ENCODE measurements at places on chromosomes 3 and 15. TPM values are rescaled to one million over a fixed set of nuclear protein-coding genes. Genes with fewer than 3 reads are reported as not detected.

GRCh38 chr15:70179309-70179892 lies 81.7 kb upstream of the TLE3 start:
- no peaks in the 10 kb centered on the region for H3K27me3 ChIP-seq
- peak; percentile 2 for DNase-seq
- H3K4me1 ChIP-seq, result no peaks in the 10 kb centered on the region
- no peaks in the 10 kb centered on the region for H3K36me3 ChIP-seq
- H3K4me3 ChIP-seq, result no peak overlapping the region

- no peaks in the 10 kb centered on the region for H3K4me1 ChIP-seq
- H3K27ac ChIP-seq, result no peak overlapping the region
- no peaks in the 10 kb centered on the region for H3K27me3 ChIP-seq
- no peaks in the 10 kb centered on the region for H3K36me3 ChIP-seq
- no peak for DNase-seq
Observed at GRCh38 chr15:100862162-100862561, 17.5 kb upstream of the ALDH1A3 start.

DNA sequence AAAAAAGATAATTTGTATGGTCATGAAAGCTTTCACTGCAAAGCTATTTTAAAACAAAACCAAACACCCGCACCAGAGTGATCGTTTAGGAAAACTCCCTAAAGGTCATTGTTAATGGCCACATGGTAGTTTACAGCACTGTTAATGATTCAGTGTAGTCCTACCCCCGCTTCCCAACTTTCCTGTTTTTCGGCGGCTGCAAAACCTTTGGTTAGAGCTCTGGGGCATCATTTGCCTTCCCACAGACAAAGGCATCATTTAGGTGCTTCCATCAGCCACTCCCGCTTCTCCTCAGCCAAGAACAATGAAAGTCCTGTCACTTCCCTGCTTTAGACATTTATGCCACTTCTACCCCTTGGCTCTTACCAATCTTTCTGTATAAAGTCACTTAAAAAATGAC lies 10.6 kb downstream of the MELTF start:
- no peak overlapping the region for H3K4me3 ChIP-seq
- DNase-seq, result no peak
- H3K36me3 ChIP-seq, result no peaks in the 10 kb centered on the region
- H3K27me3 ChIP-seq, result no peaks in the 10 kb centered on the region

Gene TUSC7
- polyA plus RNA-seq, result not detected

Gene CCR5
- polyA plus RNA-seq, result 5.8 TPM

Gene SLC22A14
- 0.04 TPM for polyA plus RNA-seq

GRCh38 chr3:157572559-157573270 lies 69.5 kb upstream of the VEPH1 start:
- peaks cover 11% of the 10 kb centered on the region for H3K27me3 ChIP-seq
- no peaks in the 10 kb centered on the region for H3K4me1 ChIP-seq
- no peaks in the 10 kb centered on the region for H3K36me3 ChIP-seq
- no peak overlapping the region for H3K27ac ChIP-seq
- DNase-seq, result no peak

GRCh38 chr3:45852828-45853227 lies 10.9 kb upstream of the LZTFL1 start:
- H3K27me3 ChIP-seq, result no peaks in the 10 kb centered on the region
- H3K4me3 ChIP-seq, result no peak overlapping the region
- H3K27ac ChIP-seq, result no peak overlapping the region
- H3K36me3 ChIP-seq, result no peaks in the 10 kb centered on the region
- H3K4me1 ChIP-seq, result no peaks in the 10 kb centered on the region

Data from spleen (tissue), 13 donors.